Airway epithelial cell (primary cell): ENCODE measurements at places on chromosomes 7 and 10. TPM values are rescaled to one million over a fixed set of nuclear protein-coding genes. Genes with fewer than 3 reads are reported as not detected.

Gene HOXA7
- not detected in 2 replicates for total RNA-seq

Gene CAMK2B
- 0.14 TPM in 1 of 2 replicates, not detected in the other for total RNA-seq

Gene GRM3
- total RNA-seq, result not detected in 2 replicates

Gene CFTR
- not detected in 2 replicates for total RNA-seq

Gene SH2D4B
- total RNA-seq, result not detected in 2 replicates

Gene HOXA9
- total RNA-seq, result 0.21 TPM in 1 of 2 replicates, not detected in the other

Gene FZD8
- total RNA-seq, result 4.0 and 6.6 TPM in 2 replicates

Gene STX1A
- 6.9 and 13.1 TPM in 2 replicates for total RNA-seq

Gene LEP
- 0.14 and 0.28 TPM in 2 replicates for total RNA-seq

Gene LBX1
- not detected in 2 replicates for total RNA-seq

Gene MYOF
- total RNA-seq, result 198 and 231 TPM in 2 replicates

Gene TMEM270
- total RNA-seq, result not detected in 2 replicates

Gene STOX1
- 0.14 and 0.42 TPM in 2 replicates for total RNA-seq

Gene BLNK
- total RNA-seq, result 8.6 and 14.8 TPM in 2 replicates

Gene ACSM6
- not detected in 2 replicates for total RNA-seq

Gene CCL26
- total RNA-seq, result not detected in 2 replicates

Gene CTBP2
- total RNA-seq, result 66.0 and 83.1 TPM in 2 replicates

Gene TAF3
- 1.6 and 2.9 TPM in 2 replicates for total RNA-seq

Gene UNCX
- total RNA-seq, result not detected in 2 replicates

Gene NPY4R
- total RNA-seq, result 0.07 TPM in 1 of 2 replicates, not detected in the other

Gene CNPY1
- not detected in 2 replicates for total RNA-seq

Gene HOXA2
- not detected in 2 replicates for total RNA-seq

Gene DLD
- total RNA-seq, result 53.3 and 65.8 TPM in 2 replicates
